ENCODE measurements at places on chromosomes 4 and X. TPM values are rescaled to one million over a fixed set of nuclear protein-coding genes. Genes with fewer than 3 reads are reported as not detected.

HPRT1 gene
- total RNA-seq = 128 TPM

ANXA10 gene
- total RNA-seq = not detected

NPY5R gene
- not detected for total RNA-seq

MFAP3L gene
- 0.12 TPM for total RNA-seq

- DNase-seq = no peak
Measured at GRCh38 chr4:108982402-108983185, 219.7 kb upstream of the ETNPPL start.

GRCh38 chrX:153830640-153831428 lies 490 bp upstream of the PDZD4 start:
- no peak for DNase-seq

DNA sequence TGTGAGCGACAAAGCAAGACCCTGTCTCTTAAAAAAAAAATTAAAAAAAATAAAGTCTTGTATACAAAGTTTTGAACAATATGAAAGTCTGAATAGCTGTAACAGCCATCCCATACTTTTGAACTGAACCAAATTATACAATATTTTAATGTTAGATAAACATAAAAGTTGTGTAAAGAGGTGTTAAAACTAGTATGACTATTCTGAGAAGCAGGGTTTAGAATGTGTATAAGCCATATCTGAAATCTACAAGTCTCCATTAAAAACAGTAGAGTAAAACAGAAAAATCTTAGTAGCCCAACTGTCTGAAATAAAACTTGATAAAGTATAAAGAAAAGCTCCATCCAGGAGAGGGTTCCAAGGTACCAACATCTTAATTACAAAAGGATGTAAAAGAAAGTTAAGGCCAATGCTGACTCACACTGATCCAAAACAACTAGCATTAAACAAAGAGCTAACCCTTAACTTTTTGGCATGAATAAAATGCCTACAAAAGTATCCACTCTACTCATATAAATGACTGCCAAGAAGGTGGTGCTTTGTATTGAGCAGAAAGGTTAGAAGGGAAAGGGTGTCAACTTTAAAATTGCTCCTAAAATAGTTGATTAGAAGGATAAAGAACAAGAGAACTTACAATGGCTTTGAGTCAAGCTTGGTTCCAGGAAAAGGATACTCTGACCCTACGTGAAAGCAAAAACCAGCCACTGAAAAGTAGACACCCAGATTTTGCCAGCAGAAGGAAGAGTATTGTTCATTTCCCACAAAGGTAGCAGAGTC lies 18.5 kb downstream of the CNOT6L start:
- peak; percentile 63 for DNase-seq

DNA sequence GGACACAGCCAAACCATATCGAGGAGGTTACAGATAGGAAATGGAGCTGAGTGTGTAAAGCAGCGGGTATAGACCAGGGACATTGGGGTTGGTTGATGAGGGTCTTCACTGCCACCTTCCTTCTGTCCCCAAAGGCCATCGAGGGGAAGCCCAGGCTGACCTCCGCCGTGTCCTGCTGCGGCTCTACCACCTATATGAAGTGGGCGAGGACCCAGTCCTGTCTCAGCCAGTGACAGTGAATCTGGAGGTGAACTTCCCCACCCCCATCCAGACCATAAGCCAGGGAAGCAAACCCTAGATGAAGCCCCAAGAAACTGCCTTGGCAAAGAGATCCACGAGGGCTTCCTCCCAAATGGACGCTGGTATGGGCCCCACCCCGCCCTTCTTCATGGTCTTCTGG lies 23.2 kb upstream of the MRFAP1 start:
- DNase-seq = no peak
